CD8-positive, alpha-beta memory T cell (primary cell): ENCODE measurements at places on chromosomes 7 and 10.

GRCh38 chr7:17374654-17375053 lies 76.2 kb downstream of the AHR start:
- no peaks in the 10 kb centered on the region for H3K4me1 ChIP-seq
- H3K36me3 ChIP-seq: no peaks in the 10 kb centered on the region
- H3K4me3 ChIP-seq: no peak overlapping the region
- no peak overlapping the region for H3K27ac ChIP-seq
- no peak for DNase-seq

GRCh38 chr7:47908720-47909119 lies 39.5 kb downstream of the PKD1L1 start:
- H3K27ac ChIP-seq: no peak overlapping the region
- H3K36me3 ChIP-seq: no peaks in the 10 kb centered on the region
- no peak overlapping the region for H3K4me3 ChIP-seq
- H3K27me3 ChIP-seq: no peaks in the 10 kb centered on the region
- no peaks in the 10 kb centered on the region for H3K4me1 ChIP-seq
- DNase-seq: no peak

DNA sequence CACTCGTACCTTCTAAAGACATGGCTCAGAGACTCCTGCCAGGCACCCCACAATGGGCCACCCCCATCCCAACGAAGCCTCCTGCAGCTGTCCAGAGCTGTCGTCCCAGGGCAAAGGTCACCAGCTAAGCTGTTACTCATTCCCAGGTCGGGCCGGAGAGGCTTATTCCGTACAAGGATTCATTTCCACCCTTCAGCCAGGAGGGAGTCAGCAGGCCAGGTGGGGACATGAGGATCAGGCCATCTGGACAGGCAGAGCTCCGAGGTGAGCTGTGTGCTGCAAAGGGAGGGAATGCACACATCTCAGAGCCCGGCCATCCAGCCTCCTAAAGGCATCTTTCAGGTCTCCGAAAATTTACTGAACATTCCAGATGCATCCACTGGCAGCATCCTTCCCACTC lies 63.9 kb upstream of the NANOS1 start:
- H3K27me3 ChIP-seq: no peaks in the 10 kb centered on the region
- no peaks in the 10 kb centered on the region for H3K36me3 ChIP-seq
- no peaks in the 10 kb centered on the region for H3K4me1 ChIP-seq
- H3K4me3 ChIP-seq: no peak overlapping the region
- H3K27ac ChIP-seq: no peak overlapping the region

GRCh38 chr7:101058355-101058754 lies 26.9 kb upstream of the TRIM56 start:
- peaks cover 7% of the 10 kb centered on the region for H3K27me3 ChIP-seq
- H3K27ac ChIP-seq: no peak overlapping the region
- DNase-seq: peak; percentile 24

- no peaks in the 10 kb centered on the region for H3K36me3 ChIP-seq
- no peak overlapping the region for H3K4me3 ChIP-seq
- DNase-seq: no peak
These were observed 187.9 kb downstream of the PLXDC2 start for GRCh38 chr10:20004087-20004523.
